Daoy (cell line): ENCODE measurements at places on chromosomes 13 and 19. TPM values are rescaled to one million over a fixed set of nuclear protein-coding genes. Genes with fewer than 3 reads are reported as not detected.

PTPRH gene
- 4.1 and 8.6 TPM in 2 replicates for total RNA-seq

URAD gene
- not detected in 2 replicates for total RNA-seq

DNA sequence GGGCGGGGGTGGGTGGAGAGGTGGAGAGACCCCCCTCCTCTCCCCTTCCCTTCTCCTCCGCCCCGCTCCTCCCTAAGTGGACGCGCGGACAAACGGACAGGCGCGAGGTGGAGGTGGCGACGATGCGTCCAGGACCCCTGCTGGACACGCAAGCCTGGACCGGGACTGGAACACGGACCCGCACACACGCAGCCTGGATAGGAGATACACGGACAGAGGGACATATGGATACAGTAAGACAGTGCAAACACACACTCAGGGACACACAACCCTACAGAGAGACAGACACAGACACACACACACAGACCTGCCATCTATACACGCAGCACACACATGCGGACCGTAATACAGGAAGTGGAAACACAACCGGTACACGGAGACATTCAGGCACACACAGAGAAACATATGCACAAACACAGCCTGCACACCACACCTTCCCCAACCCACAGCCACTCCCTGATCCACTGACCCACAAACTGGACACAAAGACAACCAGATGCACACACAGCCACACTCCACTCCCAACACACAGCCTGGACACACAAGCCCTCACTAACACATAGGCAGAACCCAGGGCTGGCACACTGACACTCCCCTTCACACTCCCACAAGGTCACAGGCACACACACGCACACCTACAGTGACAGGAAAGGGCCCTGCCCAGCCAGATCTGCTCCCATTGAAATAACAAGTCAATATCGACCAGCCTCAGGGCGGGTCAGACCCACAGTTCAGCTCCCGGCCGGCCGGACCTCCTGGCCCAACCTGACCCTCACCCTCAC lies 696 bp upstream of the ERFL start:
- DNase-seq, result no peak

DNA sequence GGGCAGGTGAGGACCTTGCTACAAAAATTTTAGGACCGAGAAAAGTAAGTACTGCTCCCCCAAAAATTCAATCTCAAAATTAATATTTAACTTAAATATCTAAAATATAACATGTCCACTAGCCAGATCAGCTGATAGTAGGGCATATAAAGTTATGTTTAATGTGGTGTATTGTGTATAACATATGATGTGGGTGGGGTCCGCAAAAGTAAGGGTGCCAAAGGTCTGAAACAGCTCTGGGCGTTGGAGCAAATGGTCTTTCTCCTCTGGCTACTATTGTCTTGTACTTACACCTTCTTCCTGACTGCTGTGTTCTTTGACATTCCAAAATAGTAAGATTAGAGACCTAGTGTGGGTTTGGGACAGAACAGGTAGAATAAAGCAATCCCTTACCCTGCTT lies 41.2 kb downstream of the HTR2A start:
- no peak for DNase-seq

DNA sequence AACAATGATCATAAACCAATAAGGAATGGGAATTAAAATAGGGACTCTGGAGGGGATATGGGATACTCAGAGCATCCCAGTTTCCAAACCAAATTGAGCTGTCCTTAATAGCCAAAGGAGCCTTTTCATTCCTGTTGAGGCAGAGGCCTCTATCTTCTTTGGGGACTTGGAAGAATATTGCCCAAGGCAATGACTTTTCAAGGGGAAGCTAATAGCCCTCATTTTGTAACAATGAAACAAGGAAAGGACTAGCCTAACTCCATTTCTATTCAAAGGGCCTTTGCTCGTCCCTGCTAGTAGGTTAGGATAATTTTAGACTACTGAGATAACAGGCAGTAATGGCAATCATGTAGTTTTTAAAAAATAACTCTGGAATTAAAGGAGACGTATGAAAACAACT lies 789.8 kb upstream of the SLITRK5 start:
- no peak for DNase-seq

GRCh38 chr13:29791997-29792780 lies 58.2 kb downstream of the UBL3 start:
- no peak for DNase-seq

DNA sequence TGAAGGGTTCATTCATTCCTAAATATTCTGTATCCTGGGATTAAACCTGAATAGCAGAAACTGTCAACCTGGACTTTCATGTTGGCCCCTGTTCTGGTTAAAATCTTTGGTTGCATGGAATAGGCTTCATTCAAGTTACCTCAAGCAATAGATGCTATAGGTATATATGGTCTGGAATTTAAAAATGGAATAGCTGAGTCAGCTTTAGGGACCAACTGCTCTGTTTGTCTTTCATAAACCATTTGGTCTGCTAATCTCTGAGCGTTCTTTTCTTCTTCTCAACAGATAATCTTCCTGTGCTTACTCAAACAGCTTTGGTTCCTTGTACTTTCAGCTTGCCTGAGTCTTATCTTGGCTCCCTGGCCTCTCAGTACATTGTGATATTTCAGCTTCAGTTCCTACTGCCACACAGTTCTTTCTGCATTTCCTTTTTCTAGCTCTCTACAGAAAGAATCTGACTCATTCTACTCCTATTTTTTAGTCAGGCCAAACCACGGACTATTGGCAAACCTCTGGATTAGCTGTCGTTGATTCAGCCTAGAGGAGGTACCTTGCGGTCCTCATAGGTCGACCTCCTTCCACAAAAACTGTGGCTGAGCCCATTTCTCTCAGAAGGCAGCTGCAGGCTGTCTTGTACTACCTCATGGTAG lies 35.9 kb upstream of the MAB21L1 start:
- peak; percentile 81 for DNase-seq
